ENCODE measurements at places on chromosomes 1 and 21.

DNA sequence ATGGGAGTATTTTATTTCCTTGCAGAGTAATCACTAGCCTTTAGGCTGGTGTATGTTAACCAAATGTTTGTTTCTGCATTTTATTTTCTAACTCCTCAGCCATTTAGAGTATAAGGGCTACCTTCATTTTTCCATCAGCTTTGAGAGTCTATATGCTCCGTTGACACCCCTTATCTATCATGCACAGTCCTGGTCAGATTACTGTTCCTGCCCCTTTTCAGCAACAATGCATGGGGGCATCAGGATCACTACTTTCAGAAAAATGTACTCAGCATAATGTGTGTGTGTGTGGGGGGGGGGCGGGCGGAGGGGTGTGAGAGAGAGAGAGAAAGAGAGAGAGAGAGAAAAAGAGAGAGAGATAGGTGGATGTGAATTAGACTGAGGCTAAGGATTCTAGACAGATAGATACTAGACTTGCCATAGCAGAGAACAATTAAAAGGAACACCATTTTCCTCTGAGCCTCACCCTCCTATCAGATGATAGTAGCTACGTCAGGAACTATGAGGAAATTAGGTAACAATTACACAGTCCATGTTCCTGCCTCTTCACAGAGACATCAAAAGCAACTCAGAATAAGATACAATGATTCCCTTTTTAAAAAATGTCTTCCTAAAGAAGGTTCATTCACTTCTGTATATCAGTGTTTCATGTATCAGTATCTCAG lies 40.8 kb downstream of the FCER1A start:
- DNase-seq, result no peak

GRCh38 chr1:59242370-59242769 lies 54.5 kb upstream of the FGGY start:
- DNase-seq, result no peak

DNA sequence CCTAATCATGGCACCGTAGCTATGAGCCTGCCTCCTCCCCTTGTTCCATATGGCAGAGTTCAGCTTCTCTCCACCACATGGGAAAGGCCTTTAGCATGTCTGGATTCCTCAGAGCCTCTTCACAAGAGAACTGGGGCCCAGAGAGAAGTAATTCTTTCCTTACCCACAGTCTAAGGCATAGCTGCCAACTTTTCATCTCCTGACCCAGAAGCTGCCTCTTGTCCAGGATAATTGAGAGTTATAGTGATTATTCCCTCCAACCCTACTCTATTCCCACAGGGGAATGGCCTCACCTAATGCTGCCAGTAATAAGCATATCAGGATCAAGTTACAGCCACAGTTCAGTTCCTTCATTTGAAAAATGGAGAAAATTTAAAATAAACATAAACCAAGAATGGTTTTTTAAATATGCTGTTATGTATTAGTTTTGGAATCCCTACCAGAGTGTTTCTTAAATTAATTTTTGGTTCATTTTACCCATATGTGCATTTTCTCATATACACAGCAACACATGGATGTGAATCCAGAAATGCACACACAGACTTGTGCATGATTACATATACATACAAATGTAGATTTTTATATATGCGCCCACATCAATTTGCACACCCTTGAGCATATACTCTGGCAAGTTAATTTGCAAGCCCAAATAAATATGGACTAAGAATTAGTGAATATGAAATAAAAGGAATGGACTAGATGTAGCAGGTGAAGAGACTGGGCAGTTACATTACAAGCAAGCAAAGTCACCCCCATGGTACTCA lies 63.9 kb upstream of the WARS2 start:
- DNase-seq, result no peak

- peak; percentile 70 for DNase-seq
Observed at GRCh38 chr21:33948096-33948950, 32.7 kb upstream of the ATP5PO start.

DNA sequence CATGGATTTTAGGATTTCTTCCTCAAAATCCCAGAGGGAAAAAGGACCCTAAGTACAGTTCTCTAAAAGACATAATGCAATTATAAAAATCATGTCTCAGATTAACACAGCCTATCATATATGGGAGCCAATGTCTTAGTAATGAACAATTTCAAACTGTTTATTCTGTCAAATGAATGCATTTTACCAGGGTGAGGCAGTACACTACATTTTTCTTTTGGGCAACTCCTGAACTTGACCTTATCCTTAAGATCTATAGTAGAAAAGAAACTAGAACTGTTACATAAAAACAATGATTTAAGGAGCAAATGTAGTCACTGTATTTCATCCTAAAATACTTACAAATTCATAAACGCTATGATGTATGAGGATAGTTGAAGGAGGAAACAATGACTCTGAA lies 226.3 kb upstream of the B3GALT2 start:
- no peak for DNase-seq

DNA sequence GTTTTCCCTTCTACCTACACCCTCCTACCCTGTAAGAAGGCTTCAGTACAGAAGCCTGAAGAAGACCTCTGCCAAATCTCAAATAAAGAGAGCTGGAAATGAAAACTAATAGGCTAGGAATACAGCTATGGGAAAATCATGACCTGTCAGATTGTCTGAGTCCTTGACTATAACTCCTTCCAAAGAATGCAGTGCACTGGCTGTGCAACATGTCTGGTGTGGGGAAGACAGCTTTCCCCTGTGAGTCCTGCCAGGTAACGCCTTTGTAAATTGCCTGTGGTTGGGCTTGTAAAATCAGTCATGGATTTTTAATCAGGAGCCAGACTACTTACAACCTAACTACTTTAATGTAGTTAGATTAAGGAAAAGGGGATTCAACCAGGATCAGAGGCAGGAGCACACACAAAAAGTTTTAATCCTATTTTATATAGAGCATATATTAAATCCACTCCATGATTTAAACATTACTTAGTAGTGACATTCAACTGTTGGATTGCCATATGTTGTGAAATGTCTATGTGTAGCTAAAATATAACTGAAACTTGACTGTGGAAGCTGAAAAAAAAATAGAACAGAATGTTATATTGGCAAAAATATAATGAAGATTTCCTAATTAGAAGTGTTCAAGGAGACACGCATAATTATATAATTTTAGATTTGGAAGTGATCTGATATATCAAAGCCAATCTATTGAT lies 1667.8 kb downstream of the KCNT2 start:
- no peak for DNase-seq

DNA sequence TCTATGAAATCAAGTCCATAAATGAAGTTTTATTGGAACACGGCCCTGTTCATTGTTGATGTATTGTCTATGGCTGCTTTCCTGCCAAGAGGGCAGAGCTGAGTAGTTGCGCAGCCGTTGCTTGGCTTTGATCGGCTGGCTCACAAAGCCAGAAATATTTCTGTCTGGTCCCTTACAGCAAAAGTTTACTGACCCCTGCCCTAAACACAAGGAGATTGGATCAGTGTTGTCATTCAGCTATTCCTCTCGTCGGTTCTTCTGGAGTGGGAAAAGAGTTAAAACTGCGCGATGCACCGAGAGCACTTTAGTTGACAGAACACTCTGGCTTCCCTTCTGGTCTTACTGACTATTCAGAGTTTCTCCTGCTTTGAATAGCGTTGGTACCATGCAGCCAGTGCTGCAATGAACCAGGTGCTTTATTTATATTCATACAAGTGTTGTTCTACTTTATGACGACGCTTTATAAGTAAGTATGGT lies 868 bp downstream of the ZBTB40 start:
- DNase-seq, result peak; percentile 65

DNA sequence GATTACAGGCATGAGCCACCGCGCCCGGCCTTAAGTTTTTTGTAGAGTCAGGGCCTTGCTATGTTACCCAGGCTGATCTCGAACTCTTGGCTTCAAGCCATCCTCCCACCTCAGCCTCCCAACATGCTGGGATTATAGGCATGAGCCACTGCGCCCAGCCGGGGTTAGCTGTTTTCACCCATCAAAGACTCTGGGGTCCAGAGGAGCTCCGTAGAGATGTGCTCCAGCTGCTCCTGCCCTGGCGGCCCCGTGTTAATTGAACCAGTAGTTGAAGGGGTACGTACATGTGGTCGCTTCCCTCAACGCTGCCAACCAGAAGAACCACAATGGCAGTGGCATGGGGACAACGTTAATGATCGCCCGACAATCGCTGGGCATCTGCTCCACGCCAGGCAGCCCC lies 72.0 kb downstream of the NPHP4 start:
- DNase-seq, result no peak

DNA sequence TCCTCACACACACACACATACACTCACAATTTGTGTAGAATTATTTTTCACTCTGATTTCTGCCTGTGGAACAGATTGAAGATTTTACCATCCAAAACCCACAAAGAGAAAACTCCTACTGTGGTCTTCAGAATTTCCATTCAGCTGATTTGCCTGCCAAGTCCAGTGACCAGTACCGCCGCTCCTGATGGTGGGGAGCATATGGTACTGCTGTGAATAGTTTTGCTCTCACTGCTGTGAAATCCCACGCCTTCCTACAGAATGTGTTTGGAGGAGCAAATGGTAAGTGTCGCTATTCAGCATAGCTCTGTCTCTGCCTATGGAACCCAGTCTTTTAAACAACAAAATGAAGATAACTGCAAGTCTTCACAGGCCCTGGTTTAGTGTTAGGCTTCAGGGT lies 629.5 kb downstream of the LMO4 start:
- no peak for DNase-seq

DNA sequence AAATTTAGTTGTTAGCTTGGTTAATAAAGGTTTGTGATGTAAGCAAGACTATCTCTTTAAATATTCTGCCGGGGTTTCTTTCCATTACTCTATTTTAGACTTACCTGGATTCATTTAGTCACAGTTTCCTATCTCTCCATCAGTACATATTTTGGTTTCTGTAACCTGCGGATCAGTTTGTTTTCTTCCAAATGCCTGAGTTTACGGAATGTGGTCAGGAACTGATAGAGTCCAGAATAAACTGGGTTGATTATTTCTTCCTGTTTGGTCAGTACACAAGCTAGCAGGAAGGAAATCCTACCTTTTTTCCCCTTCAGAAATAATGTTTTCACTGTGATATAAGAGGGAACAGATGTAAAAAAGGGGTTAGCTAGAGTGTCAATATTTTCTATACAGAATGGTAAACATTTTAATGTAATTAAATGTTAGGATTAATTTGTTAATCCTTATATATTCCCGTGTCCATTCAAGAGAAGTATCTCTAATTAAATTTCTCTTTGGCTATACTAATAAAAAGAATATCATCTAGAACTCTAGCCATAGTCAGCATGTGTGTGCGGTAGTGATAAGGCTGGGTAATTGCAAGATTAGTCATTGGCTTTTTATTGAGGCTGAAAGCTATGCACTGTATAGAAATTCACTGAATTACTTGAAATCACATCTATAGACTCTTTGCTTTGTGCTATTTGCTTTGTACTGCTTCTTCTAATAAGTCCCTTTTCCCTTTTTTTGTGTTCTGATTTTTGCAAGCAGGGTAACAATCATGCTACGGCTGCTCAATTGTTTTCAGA lies 144.7 kb upstream of the ADGRL4 start:
- DNase-seq, result peak; percentile 22

DNA sequence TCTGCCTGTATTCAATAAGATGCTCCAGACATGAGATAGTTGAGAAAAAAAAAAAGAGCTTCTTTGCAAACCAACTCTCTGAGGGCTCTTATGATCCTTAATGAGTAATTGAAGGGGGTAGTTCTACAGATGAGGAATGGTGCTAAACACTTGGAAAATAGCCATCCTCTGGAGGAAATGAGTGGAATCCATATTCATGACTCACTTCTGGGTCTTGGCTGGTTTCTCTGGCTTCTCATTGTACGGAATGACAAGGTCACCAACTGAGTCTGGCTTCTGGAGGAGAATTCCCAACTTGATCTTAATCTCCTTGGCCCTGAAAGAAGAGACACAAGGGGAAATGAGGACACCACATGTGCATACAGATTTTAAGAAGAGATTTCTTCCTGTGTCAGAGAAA lies 34.7 kb downstream of the RGS5 start:
- peak; percentile 98 for DNase-seq

DNA sequence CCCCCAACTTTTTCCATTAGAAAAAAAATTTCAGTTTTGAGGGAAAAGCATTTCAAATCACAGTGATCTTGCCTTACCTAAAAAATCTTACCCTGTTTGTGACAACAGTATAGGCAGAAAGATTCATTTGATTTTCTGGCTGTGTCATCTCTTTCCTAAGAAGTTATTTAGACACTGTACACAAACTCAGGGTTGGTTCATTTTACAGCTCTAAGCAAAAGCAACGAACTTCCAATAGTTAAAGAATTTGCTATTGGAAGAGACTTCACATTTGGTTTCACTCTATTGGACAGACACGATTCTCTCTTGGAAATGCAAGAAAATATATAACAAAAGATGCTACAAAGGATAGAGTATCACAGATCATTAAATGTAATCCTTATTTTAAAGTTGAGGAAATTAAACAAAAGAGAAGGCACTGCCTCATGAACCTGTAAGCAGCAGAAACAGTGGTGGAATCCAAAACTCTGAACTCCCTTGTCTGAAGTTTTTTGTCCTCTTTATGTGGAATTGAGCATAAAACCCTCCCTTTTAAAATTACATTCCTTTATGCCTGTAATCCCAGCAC lies 20.8 kb downstream of the EYA3 start:
- peak; percentile 36 for DNase-seq

GRCh38 chr1:66331658-66332547 lies 202.1 kb upstream of the SGIP1 start:
- DNase-seq, result peak; percentile 95

GRCh38 chr1:55650444-55650843 lies 435.3 kb upstream of the USP24 start:
- DNase-seq, result no peak

DNA sequence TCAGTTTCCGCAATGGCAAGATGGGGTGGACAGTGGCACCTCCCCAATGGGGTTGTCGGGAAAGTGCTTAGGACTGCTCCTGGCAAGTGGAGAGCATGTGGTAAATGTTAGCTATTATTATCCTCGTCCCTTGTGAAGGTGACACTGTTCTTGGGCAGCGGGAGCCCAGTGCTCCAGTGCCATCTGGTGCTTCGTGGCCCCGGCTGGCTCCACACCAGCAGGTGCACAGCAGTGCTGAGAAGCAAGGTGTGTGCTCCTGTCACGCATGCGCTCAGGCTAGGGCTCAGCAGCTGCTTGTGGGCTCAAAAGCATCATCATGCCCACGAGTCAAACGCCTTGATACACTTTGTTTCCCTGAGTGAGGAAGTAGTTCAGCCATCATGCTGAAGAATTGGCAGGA lies 24.9 kb upstream of the KCNC4 start:
- no peak for DNase-seq

DNA sequence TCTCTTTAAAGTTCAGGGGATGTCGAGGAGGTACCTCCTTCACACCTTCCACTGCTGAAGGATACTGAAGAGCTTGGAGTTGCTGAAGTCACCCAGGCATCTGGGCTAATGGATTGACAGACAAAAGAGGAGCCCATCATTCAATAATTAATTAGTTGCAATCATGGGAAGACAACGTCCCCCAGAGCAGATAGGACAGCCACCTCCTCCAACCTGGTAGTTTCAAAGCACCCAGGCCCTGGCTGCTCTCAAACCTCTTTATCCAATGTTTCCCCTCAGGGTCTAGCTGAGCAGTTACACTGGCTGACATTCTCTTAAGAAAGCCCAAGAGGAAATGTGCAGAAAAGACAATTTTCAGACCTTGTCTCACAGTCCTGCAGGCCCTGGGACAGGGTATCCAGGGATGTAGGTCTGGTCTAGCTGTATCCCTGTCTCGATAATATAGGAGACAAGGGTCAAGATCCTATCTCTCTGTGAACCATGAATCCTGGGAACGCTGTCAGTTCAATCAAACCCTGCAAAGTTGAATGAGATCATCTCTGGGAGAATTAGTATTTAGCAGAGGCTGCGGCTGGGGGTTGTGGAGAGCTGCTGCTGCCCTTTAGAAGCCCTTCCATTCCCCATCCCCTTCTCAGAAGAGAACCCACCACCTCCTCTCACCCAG lies 1.1 kb downstream of the TSPAN2 start:
- DNase-seq, result no peak

GRCh38 chr1:93723733-93724270 lies 42.2 kb upstream of the BCAR3 start:
- no peak for DNase-seq

All from cardiac fibroblast (primary cell).